Stimulated activated CD8-positive, alpha-beta memory T cell treated with anti-CD3 and anti-CD28 coated beads, Interleukin-15, amount 100 ng/mL, for 4 hours (primary cell): ENCODE measurements at places on chromosomes 2 and 18.

GRCh38 chr2:196322973-196323810 lies 151.8 kb upstream of the STK17B start:
- DNase-seq = no peak

- DNase-seq = no peak
Observed at GRCh38 chr2:28322456-28322855, 70.2 kb upstream of the FOSL2 start.

- no peak for DNase-seq
Observed at GRCh38 chr2:143433251-143433650, 304.0 kb downstream of the ARHGAP15 start.

- DNase-seq = no peak
Observed at GRCh38 chr18:76875390-76876325, 53.3 kb downstream of the ZNF236 start.

GRCh38 chr2:9235147-9236044 lies 28.8 kb downstream of the ASAP2 start:
- no peak for DNase-seq

DNA sequence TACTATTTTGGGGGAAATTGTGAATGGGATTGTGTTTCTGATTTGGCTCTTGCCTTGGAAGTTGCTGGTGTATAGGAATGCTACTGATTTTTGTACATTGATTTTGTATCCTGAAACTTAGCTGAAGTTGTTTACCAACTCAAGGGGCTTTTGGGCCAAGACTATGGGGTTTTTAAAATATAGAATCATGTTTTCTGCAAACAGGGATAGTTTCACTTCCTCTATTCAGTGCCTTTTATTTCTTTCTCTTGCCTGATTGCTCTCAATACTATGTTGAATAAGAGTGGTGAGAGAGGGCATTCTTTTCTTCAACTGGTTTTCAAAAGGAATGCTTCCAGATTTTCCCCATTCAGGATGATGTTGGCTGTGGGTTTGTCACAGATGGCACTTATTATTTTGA lies 1383.8 kb upstream of the ACVR2A start:
- DNase-seq = no peak

- no peak for DNase-seq
Observed at GRCh38 chr2:10165861-10166675, 43.5 kb downstream of the RRM2 start.

GRCh38 chr2:220281771-220282170 lies 654.3 kb downstream of the SLC4A3 start:
- DNase-seq = no peak

DNA sequence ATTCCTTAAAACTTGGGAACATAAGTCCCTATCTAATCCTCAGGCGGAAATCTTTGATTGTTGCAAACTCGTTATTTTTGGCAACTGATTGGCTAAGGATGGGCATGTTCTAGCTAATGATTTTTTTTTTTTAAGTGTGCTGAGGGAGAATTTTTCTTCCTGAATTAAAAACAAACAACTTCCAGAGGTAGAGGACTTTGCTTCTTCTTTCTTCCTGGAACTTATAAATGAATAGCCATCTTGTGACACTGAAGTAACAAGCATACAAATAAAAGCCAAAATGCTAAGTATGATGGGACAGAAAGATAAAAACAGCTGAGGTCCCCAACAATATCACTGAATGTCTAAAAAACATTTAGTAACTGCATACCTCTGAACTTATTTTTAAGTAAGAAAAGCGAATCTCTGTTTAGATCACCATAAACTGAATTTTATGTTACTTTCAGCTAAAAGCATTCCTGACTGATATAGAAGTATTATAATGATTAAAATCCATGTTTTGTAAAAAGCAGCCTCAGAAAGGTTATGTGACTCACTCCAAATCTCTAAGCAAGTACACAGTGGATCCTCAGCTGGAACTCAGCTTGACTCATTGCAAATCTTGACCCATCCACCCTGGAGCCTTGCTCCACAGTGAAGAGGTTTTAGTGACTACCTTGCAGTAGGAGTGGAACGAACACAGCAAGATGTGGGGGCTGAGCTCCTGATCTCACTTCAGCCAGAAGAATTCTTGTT lies 344.4 kb downstream of the CLIP4 start:
- no peak for DNase-seq

DNA sequence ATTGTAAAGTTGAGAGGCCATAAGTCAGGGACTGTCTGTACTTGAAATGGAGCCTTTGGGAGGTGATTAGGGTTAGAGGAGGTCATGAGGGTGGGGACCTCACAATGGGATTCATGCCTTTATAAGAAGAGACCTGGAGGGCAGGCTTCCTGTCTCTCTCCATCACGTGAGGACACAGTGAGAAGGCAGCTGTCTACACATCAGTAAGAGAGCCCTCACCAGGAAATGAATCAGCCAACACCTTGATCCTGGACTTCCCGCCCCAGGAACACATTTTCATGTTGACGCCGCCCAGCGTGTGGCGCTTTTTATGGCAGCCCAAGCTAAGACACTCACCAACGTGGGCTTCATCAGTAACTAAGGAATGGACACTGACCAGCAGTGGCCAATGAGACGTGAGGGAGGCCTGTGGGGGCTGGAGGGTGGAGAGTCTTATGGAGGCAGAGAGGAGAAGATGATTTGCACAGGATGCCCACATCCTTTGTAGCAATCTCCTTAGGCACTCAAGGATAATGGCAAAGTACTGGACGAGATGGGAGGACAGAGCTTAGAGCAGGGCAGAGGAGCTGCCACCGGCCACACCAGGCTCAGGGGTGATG lies 162.7 kb downstream of the EIPR1 start:
- DNase-seq = no peak

DNA sequence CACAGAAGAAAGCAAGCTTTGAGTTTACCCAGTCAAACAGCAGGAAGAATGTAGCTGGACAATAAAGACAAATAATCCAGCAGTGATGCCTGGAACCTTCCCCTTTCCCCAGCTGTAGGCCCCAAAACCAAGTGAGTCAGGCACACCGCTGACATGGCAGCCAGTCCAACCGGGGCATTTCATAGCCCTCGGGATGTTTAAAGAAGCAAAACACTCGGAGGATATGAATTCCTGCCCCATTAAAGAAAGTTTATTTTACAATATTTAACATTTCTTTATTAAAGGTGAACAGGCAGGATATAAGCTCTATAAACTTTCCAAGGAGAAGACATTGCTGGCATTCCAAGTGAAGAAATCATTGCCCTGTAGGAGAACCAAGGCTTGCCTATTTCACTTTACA lies 507.6 kb upstream of the TNP1 start:
- no peak for DNase-seq

- no peak for DNase-seq
Observed at GRCh38 chr2:233844836-233845235, 9.5 kb downstream of the HJURP start.

- no peak for DNase-seq
Observed at GRCh38 chr2:80380736-80381135, 76.2 kb upstream of the LRRTM1 start.

- no peak for DNase-seq
Observed at GRCh38 chr18:22594155-22594690, 176.5 kb upstream of the CTAGE1 start.

DNA sequence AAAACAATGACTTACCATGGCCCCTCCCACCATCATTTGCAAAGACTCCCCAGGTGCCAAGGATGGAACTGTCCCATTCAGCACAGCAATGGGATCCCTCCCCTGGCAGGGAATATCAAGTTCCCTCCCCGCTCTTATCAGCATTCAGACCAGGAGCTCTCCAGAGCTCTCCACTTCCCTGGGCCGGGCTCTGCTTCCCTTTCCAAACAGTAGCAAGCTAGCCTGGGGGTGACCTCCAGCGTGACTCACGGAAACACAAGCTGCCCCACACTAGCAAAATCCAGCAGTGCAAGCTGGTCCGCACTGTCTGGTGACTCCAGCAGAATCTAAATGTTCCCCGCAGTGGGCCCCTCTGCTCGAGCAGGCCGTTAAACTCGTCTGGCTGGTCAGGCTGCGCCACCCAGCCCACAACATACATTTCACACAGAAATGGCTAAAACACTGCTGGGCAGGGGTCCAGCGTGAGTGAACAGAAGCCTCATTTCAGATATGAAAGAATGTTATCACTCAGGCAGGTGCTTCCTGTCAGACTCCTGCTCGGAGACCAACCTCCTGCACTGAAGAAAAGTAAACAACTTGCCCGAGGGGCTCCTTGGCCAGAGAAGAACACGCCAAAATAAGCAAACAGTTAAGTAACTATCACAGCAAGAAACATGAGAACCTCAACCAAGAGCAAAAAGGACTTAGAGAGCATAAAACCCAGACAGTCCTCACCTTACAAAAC lies 33.9 kb downstream of the STAT1 start:
- no peak for DNase-seq

- DNase-seq = no peak
Observed at GRCh38 chr2:30997979-30998378, 140.3 kb downstream of the GALNT14 start.

GRCh38 chr18:32974421-32975162 lies 201.8 kb upstream of the KLHL14 start:
- no peak for DNase-seq

- no peak for DNase-seq
Observed at GRCh38 chr2:190889175-190889943, 8.7 kb downstream of the GLS start.

- no peak for DNase-seq
Observed at GRCh38 chr2:46801731-46802664, 113.6 kb downstream of the MCFD2 start.

- no peak for DNase-seq
Observed at GRCh38 chr2:143139835-143140393, 10.7 kb downstream of the ARHGAP15 start.

DNA sequence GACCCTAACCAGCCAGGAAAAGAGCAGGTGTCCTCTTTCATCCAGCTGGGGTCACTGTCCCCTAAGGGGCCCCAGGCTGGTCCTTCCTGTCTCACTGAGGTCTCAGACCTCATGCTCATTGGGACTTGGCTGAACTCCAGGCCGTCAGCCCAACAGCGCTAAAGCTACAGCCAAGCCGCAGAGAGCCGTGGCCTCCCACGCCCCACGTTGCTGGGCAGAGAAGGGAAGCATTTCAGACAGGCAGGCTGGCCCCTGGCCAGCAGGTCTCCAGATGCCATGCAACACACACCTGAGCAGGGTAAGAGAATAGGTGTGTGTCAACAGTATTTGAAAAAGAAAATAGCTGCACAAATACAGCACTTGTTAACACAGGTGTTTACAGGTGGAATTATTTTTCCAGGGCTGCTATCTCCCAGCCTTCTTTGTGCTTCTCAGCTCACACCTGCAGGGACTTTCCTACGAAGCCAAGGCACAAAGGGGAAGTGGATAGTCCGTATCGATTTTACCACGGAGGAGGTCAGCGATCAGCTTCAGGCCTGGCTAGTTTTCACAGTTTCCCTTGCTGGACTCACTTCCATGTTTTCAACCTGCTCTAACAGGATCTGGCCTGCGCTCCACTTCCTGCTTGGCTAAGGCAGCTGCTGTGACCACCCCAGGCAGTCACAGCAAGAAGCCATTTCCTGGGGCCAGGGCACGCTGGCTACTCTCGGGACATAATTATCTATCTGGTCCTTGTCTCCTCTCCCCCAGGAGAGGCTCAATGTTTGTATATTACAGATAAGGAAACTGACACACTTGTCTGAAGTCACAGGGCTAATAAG lies 156.1 kb upstream of the ID2 start:
- DNase-seq = no peak

DNA sequence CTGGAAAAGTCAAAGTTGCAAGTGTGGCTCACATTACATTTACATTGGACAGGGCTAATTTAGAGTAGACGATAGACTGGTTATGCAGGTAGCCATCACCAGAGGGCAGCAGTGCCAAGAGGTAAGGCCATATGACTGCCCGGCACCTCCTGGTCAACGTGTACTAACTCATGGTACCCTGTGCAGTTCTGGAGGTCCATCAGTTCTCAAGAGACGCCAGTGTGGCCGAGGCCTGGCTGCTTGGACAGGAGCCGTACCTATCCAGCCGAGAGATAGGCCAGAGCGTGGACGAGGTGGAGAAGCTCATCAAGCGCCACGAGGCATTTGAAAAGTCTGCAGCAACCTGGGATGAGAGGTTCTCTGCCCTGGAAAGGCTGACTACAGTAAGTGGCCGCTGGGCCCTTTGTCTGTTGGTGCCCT lies 65.8 kb upstream of the EML6 start:
- DNase-seq = no peak

DNA sequence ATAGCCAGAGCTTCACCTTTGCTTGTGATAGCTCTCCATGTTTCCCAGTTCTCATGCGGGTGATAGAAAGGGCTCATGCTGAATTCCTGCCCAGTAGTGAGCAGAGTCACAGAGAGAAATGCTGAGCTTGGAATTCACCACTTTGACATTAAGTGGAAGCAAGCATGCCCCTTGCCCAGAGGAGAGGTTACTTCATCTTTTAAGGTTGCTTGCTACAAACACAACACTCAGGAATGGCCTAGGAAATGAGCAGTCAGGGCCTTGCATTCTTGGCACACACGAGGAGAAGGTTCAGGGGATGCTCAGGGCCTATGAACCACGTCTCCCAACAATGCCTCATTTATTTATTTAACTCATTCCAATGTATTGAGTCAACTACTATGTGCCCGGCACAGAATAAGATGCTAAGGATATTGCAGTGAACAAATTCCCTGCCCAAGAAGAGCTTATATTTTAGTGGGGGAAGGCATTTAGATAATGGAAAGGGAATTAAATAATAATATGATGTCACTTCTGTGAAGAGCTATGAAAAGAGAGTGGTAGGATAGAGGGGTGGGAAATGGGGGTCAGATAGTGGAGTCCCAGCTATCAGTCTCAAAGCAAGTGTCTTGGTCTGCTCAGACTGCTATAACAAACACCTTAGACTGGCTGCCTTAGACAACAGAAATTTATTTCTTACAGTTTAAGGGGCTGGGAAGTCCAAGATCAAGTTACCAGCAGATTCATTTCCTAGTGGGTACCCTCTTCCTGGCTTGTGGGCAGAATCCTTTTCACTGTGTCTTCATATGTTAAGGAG lies 42.1 kb downstream of the DDX18 start:
- DNase-seq = no peak

DNA sequence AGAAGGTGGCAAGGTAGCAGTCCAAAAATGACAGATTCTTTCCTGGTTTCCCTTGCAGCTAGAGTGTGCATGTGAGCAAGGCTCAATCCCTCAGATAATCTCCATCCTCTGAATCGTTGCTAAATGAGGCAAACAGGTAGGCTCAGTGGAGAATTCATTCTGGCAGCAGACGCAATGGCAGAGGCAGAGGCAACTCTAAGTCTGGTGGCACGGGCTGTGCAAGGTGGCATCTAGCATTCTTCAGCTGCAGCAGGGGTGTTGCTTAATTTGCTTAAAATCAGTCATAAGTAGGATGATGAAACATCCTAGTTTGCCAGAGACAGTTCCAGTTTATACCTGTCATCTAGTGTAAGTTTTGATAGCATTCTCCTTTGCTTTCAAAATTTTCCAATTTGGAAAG lies 391.1 kb upstream of the MEX3C start:
- no peak for DNase-seq

- no peak for DNase-seq
Observed at GRCh38 chr2:122062506-122062905, 307.1 kb downstream of the TSN start.

- DNase-seq = no peak
Observed at GRCh38 chr2:44184106-44184505, 15.4 kb downstream of the PPM1B start.

GRCh38 chr2:12726271-12726670 lies 9.5 kb downstream of the TRIB2 start:
- no peak for DNase-seq
